ENCODE measurements at places on chromosomes 13 and 19.

DNA sequence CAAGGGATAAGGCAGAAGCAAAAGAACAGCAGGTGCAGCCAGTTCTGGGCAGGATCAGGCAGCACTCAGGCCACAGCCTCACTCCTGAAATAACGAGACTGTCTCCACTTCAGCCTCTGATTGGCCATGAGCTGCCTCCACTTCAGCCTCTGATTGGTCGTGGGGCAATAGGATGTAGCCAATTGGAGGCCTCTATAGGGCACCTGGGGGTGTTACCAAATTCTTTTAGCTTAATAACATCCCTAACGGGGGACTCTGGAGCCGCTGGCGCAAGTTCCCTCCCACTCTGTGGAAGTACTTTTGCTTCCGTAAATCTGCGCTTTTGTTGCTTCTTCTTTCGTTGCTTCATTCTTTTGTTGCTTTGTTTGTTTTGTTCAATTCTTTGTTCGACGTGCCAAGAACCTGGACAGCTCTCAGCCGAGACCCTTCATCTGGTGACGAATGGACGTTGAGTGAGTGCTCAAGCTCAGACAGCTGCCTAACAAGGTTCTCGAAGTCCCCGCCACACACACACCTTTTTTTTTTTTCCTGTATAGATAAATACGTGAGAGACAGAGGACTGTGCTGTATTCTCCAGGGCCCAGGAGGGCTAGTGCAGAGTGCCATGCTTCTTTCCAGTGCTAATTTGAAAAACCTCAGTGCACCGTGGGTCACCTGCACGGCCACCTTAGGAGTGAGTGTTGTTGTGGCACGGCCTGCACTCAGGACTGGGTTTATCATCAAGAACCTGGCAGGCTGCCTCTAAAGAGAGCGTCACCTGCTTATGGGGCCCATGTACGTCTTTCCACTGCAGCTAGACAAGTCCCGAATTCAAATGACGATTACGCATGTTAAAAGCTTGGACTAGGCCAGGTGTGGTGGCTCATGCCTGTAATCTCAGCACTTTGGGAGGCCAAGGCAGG lies 32.0 kb upstream of the TUBGCP3 start:
- no peak for DNase-seq

DNA sequence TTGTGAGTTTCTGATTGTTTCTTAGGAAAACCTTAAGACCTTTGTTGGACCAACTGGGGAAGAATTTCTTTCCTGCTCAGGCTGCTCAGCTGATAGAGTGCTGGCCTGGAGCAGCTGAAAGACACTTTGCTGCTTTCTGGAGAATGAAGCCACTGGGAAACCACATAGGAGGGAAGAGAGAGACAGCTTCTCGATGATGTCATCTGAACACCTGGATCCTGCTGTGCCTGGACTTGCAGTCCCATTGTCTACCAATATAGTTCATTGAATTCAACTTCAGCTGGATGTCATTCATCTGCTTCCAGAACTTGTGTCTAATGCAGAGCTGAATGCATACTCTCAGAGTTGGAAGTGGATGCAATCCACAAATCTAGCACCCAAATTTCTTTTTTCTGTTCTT lies 34.3 kb upstream of the TSHZ3 start:
- no peak for DNase-seq

- no peak for DNase-seq
These were observed 743 bp downstream of the ACTL9 start for GRCh38 chr19:8697671-8698432.

DNA sequence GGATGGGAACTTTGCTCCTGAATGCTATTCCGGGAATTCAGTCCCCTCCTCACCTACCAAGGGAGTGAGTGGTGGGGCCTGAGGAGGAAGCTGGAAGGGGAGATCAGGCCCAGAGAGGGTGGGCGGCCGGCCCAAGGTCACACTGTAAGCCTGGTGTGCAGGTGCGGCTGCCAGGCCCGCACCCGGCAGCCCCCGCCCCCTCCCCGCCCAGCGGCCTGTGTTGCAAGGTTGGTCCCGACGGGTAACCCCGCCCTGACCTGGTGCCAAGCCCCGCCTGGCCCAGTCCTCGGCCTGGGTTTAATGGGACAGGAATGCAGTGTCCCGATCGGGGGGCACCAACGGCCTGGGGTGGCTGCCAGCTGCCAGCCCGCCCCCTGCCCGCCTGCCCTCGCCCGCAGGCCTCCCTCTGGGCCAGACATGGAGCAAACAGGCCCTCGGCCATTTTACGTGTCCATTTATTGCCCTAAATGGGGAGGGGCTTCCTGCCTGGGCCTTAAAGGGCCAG lies 5.5 kb downstream of the ZBTB7A start:
- no peak for DNase-seq

- DNase-seq, result no peak
These were observed 1.2 kb downstream of the AP3D1 start for GRCh38 chr19:2149980-2150793.

DNA sequence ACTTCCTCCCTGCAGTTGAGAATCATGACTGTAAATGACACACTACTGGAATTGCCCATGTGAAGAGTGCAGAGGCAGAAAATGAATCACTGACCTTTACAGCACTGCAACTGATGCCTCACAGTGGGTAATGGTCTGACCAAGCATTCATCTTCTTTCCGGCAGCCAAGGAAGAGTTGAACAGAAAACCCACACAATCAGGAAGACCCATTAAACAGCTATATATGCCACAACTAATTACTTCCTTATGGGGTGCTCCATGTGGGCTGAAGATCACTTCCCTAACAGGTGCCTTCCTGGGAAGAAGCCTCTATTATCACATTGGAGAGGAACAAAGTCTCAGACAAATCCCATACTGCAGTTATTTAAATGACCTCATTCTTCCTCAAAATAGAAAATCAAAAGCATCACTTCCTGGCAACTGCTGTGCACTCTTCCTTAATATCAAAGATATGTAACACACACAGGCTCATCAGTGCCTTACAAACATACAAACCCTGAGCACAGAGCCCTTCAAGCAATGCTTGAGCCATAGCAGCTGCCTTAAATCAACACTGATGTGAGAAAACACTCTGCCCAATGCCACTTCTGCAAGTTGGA lies 45.8 kb downstream of the RUBCNL start:
- no peak for DNase-seq

DNA sequence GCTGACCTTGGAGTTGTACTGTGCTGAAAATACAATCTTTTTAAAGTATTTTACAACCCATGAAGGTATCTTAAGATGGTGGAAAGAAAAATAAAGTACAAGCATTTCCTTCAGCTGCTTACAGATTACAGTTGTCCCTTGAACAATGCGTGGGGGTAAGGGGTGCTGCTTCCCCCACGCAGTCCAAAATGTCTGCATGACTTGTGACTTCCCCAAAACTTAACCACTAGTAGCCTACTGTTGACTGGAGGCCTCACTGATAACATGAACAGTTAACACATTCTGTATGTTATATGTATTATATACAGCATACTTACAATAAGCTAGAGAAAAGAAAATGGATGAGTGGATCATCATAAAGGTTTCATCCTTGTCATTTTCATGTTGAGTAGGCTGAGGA lies 45.3 kb upstream of the ZNF599 start:
- DNase-seq, result no peak

DNA sequence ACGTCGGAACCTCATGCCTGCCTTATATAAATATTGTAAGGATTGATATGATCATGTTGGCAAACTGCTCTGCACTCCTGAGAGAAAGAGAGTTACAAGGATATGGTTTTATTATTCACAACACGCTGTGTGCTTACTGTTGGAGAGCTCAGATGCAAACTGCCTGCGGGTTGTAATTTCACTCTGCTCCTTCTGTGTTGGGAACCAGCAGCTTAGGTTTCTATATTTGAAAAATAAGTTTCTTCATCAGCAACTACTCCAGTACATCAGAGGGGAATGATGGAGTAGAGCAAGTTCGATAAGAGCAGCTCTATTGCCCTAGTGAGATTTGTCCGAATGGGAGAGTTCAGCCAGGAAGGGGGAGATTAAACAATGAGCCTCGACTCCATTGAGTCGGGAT lies 106.9 kb upstream of the UBL3 start:
- DNase-seq, result no peak

DNA sequence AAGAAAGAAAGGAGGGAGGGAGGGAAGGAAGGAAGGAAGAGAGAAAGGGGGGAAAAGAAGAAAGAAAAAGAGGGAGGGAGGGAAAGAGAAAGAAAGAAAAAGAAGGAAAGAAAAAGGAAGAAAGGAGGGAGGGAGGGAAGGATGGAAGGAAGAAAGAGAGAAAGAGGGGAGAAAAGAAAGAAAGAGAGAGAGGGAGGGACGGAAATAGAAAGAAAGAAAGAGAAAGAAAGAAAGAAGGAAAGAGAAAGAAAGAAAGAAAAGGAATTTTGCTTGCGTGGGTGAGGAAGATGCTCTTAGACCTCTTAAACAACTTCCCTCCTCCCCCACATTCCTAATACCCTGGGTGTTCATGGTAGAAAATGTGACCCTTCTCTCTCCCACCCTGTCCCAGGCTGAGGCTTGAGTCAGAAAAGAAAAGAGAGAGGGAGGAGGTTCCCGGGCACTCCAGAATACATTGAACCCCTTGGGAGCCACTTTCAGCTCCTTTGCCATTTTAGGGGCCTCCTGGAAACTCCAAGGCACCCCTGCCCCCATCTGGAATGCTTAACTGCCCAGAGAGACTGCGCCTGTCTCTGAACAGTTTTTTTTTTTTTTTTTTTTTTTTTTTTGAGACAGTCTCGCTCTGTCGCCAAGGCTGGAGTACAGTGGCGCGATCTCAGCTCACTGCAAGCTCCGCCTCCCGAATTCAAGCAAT lies 9.2 kb upstream of the KANK3 start:
- no peak for DNase-seq

DNA sequence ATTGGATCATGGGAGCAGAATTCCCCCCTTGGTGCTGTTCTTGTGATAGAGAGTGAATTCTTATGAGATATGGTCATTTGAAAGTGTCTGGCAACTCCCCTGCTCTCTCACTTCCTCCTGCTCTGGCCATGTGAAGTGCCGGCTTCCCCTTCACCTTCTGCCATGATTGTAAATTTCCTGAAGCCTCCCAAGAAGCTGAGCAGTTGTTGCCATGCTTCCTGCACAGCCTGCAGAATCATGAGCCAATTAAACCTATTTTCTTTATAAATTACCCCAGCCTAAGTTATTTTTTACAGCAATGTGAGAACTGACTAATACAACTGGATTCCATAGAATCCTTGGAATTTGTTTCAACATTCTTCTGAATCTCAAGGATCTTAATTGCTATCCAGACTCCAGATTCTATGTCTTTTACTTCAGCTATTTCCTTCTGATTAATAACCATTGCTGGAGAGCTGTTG lies 328.1 kb downstream of the SLITRK5 start:
- no peak for DNase-seq

DNA sequence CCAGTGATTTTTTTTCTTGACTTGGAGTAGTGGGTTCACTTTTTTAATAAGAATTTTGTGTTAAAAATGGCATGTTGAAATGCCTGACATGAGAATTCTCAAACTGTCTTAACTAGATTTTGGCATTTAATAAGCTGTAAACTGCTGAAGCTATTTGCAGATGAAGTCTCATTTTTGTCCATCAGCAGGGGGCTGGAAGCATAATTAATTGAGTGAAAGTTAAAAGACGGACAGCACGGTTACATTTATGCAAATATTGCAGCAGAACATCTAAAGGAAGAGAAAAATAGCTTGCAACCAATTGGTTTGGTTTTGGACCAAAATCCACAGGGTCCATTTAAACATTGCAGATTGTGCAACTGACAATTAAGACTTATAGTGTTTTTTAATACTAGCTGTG lies 837.3 kb upstream of the KLHL1 start:
- DNase-seq, result no peak

GRCh38 chr13:33207615-33207961 lies 78.0 kb downstream of the STARD13 start:
- no peak for DNase-seq

DNA sequence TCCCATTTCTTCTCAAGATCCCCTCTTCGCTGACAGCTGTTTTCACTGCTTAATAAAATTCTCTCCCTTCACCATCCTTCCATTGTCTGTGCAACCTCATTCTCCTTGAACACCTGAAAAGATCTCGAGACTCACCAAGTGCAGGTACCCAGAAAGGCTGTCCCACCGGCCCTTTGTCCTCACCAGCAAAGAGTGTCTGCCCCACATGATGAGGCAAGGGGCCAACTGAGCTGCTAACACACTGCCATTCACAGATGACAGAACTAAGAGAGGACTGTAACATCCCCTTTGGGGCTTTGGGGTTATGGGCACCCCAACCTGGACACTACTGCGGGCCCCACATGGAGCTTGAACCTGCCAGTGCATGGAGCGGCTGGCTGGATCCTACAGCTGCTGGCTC lies 771.4 kb upstream of the MIR17HG start:
- no peak for DNase-seq

GRCh38 chr13:90447034-90447733 lies 900.3 kb upstream of the MIR17HG start:
- no peak for DNase-seq

DNA sequence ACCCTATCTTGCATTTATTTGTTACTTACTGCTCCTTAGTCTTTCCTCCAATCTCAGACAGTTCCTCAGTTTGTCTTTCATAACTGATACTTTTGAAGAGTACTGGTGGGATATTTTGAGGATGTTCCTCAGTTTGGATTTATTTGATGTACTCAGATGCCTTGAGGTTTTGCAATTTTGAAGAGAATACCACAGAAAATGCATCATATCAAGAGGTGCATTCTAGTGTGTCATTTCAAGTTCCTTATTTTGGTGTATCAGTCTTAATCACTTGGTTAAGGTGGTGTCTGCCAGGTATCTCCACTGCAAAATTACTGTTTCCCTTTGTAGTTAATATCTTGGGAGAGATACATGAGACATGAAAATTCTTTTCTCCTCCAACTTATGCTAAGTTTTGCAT lies 75.1 kb downstream of the URI1 start:
- DNase-seq, result no peak

DNA sequence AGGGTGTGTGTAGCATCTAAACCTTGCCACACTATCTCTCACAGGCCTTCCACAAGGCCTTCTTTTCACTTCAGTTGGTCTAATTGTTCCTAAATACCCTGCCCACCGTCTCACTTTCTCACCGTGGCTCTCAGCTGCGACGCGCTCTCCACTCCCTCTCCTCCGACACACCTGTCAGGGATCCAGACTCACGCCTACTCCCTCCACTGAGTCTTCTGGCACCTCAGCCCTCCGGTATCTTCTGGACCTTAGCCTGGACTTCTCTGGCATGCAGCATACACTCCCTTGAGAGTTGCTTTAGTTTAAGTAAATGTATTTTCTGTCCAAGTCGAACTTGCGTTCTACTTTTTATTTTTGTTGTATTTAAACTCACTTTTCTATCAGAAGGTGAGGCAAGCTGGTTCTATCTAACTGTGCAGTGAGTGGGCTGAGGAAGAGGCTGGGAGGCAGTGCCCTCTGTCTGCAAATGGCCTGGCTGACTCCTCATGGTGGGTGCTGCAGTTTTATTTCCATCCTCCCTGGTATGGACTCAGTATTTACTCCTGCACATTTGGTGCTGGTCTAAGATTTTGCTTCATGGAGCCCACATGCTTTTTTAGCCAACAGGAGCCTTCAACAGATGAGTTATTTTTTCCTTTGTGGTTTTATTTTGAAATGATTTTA lies 28.5 kb upstream of the ARGLU1 start:
- no peak for DNase-seq
